Naive thymus-derived CD8-positive, alpha-beta T cell (primary cell): ENCODE measurements at places on chromosomes 12 and 14. TPM values are rescaled to one million over a fixed set of nuclear protein-coding genes. Genes with fewer than 3 reads are reported as not detected.

The RASSF9 gene
- polyA plus RNA-seq: not detected

The SLC25A47 gene
- polyA plus RNA-seq: not detected

The ANGEL1 gene
- 27.5 TPM for polyA plus RNA-seq

The SNW1 gene
- polyA plus RNA-seq: 60.4 TPM

The WNT5B gene
- polyA plus RNA-seq: not detected

The BEGAIN gene
- 0.25 TPM for polyA plus RNA-seq

The PRB2 gene
- not detected for polyA plus RNA-seq

The ATF1 gene
- 23.5 TPM for polyA plus RNA-seq

The CPNE6 gene
- polyA plus RNA-seq: not detected

The RPGRIP1 gene
- 0.09 TPM for polyA plus RNA-seq

The OR6C70 gene
- not detected for polyA plus RNA-seq

The RD3L gene
- not detected for polyA plus RNA-seq

The CLEC7A gene
- polyA plus RNA-seq: not detected

The PRIMA1 gene
- not detected for polyA plus RNA-seq

The KCNMB4 gene
- polyA plus RNA-seq: 1.3 TPM

The TSPAN11 gene
- polyA plus RNA-seq: not detected

The KRT75 gene
- polyA plus RNA-seq: not detected

The A2M gene
- 0.03 TPM for polyA plus RNA-seq

The ETNK1 gene
- 14.3 TPM for polyA plus RNA-seq

The POTEG gene
- polyA plus RNA-seq: not detected

The SERPINA12 gene
- not detected for polyA plus RNA-seq

The MED13L gene
- polyA plus RNA-seq: 6.1 TPM

The SSTR1 gene
- not detected for polyA plus RNA-seq

The TMEM30B gene
- polyA plus RNA-seq: 4.2 TPM

The SCAF11 gene
- 93.5 TPM for polyA plus RNA-seq

The TMEM233 gene
- polyA plus RNA-seq: not detected
